Anterior cingulate cortex (tissue), 58 donors: ENCODE measurements at places on chromosomes 6 and 20.

- no peak for DNase-seq
Observed at GRCh38 chr6:19719691-19720128, 117.5 kb upstream of the ID4 start.

- DNase-seq, result peak; percentile 58
Observed at GRCh38 chr6:89562093-89562973, 76.2 kb downstream of the LYRM2 start.

DNA sequence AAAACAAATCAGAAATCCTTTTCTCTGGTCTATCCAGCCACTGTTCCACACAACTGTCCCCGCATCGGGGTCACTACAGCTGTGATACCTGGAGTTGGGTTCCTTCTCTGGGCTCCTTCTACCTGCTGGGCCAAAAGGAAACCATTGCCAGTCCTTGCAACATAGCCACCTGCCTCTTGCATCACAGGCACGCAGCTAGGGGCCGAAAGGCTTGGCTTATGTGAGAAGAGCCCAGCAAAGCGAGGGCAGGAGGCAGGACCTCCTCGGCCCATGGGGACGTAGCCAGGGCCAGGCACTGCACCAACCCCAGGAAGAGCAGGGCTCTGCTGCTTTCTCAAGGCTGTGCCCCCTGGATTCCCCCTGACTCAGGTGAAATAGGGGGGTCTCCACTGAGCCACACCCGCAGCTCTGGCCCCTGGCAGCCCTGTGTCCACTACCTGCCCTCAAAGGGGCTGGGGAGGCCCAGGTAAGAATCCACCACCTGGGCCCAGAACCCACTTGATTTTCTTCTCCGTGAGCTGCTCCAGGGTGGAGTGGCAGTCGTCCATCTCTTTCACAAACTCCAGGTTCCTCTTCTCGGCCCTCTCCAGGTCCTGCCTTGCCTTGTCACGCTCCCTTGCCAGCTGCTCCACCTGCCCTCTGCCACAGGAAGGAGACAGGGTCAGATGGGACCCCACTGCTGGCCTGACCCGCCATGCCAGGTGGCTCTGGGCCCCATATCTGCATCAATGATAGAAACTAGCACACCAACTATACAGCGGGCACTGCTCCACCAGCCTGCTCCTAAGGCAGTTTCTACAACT is 88.9 kb downstream of the GINS1 start:
- DNase-seq, result no peak

DNA sequence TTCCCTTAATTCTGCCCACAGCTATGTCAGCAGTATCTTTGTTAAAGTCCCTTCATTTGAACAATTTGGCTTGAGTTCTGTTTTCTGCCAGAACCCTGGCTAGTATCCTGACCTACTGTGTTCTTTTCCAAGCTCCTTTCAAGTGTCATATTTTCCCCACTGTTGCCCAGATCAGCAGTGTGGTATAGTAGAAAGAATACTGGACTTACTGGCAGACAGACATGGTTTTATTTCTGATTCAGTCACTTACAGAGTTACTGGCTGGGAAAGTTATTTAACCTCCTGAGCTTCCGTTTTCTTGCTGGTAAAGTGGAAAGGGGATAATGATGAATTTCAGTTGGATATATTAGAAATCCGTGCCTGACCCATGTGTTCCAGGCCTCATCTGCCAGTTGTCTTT is 39.8 kb upstream of the RAB23 start:
- no peak for DNase-seq

- DNase-seq, result no peak
Observed at GRCh38 chr6:122692175-122692598, 82.0 kb downstream of the PKIB start.

DNA sequence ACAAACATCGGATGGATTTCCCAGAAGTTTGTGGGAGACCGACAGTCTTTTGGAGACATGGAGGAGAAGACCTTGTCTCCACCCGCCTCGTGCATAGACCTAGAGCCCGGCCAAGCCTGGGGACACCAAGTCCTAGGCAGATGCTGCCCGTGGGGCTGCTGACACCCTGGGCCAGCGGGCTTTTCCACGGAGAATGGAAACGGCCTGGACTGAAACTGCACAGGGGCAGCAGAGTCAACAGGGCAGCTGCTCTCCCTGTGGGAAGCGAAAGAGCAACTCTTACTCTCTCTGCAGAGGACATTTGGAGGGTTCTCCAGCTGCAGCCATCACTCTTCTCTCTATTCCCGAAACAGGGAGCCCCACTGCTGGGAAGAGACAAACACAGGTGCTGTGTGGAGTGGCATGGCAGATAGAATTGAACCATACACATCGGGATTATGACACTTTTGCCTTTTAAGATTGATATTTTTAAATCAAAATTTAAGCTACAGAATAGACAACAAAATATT is 401.2 kb downstream of the THBS2 start:
- no peak for DNase-seq

DNA sequence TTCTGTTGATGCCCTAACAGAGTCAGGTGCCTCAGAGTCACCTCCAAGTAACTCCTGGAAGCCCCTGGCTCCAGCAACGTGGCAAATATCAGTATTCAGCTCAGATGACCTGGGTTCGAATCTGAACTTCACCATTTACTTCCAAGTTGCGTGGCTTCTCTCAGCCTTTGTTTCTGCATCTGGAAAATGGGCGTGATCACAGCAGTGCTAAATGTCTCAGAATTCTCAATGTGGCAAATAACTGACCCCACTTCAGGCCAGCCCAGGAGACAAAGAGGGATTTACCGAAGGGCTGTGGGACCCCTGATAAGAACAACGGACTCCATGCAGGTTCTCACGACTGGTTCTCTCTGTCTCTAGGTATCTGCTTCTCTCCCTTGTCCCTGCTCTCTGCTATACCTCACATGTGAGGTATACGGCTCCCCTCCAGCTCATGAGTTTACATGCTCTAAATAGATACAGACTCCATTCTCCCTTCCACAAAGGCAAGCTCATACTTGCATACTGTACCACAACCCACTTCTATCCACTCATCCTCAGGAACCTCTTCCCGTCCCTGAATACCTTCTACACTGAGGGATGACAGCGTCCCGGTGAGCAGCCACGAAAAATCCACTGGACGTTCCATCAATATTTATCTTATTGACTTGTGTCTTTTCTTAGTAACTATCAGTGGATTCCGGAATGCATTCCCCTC is 84.1 kb downstream of the SNX5 start:
- no peak for DNase-seq

- DNase-seq, result no peak
Observed at GRCh38 chr6:132695773-132696172, 18.1 kb downstream of the VNN1 start.

DNA sequence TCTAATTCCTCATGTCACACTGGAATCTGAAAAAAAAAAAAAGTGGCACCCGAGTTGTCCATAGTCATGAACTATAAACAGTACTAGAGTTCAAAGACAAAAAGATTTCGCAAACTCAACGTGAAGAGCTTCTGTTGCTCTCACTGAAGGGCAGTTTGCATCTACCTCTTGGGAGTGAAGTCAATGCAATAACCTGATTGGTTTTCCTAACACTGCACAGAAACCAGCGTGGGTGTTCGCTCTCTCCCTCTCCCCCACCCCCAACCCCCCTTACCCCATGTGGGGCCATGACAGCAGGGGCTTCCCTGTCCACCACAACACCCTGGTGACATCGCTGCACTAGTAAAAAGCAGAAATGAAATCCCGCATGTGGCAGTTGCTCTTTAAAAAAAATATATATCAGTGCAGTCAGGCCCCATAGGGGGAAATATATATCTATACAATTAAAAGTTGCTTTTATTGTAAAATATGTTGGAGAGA is 66.9 kb downstream of the GMPR start:
- DNase-seq, result no peak

DNA sequence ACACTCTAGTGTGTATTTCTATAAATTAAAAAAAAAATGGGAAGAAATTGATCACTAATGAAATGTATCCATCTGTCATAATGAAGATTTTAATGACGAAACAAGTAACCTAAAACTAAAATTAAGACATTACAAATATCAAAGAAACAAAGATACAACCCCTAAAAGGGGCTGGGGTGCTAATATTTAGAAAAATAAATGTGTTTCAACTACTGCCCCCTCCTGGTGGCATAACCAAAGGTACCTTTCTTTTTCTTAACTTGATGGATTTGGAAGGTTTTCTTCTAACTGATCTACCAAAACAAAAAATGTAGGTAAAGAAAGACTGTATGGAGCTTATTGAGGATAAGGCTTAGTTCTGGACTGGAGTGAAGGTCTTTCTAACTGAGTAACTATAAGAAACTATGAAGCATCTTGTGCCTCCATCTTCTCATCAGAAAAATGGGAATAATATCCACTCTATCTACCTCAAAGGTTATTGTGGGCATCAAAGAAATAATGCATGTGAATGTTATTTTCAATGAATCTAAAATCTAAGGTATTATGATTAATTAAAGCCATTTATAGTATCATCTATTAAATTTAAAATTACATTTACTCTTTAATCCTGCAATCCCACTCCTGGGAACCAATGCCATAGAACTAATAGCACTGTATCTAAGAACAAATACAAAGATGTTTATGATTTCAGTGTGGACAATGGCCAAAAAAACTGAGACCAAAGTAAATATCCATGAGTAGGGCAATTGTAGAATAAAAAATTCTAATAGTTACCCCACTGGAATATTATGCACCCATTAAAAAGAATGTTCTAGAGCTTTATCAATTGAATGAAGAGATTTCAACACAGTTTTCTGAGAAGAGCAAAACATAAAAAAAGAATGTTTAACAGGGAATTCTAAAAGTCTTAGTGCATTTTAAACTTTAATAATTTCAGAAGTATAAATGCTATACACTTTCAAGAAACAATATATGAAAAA is 117.2 kb downstream of the BACH2 start:
- no peak for DNase-seq

DNA sequence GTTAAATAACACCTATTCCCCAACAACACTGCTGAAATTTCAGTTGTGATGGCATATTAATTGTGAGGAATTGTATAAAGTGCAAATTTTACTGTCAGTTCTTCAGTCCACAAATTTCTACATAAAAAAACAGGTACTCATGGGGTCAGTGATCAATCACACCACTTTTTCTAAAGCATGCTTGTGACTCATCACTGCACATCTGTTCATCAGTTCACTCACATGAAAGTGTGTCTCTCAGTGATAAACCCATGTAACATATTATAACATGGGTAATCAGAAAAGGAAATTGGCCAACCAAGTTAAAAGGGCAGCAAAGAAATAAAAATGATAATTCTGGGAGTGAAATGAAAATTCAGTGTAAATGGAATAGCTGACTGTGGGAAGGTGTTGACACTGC is 234.7 kb upstream of the FKBP1C start:
- DNase-seq, result no peak

DNA sequence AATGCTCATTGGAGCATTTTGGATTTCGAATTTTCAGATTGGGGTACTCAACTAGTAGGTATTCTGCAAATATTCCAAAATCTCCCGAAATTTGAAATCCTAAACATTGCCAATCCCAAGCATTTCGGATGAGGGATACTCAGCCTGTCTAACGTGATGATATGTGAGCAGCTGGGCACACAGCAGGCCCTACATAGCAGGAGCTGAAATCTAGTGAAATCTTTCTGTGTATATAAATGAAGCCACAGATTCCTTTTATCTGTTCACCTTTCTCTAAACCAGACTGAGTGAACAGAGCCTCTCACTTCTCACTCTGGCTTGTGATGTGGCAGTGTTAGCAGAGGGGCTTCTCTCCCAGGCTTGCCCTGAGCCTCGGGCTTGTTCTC is 17.8 kb downstream of the STX16 start:
- DNase-seq, result no peak

GRCh38 chr6:143283887-143284645 is 166.4 kb downstream of the ADAT2 start:
- DNase-seq, result no peak

DNA sequence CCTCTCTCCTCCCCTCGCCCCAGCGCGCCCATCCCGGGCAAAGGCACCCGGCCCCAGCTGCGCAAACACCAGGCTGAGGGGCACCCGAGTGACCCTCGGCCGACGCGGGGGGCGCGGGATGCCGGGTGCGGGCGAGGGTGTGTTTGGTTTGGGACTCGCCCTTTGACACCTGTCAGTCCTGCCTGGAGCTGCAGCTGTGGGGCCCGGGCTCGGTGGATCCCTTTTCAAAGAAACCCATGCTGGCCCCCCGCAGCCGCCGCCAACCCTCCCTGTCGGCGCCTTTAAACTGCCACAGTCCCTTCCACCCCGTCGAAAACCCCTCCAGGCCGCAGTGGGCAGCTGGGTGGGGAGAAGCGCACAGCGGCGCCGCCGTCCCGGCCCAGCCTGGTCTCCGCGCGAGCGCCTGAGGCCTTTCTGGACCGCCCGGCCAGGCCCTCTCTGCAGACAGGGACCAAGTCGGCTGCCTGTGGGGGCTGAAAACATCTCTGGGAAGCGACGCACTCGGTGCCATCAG is 5.5 kb downstream of the FOXQ1 start:
- DNase-seq, result no peak

- DNase-seq, result no peak
Observed at GRCh38 chr6:79117752-79118151, 39.7 kb upstream of the PHIP start.

DNA sequence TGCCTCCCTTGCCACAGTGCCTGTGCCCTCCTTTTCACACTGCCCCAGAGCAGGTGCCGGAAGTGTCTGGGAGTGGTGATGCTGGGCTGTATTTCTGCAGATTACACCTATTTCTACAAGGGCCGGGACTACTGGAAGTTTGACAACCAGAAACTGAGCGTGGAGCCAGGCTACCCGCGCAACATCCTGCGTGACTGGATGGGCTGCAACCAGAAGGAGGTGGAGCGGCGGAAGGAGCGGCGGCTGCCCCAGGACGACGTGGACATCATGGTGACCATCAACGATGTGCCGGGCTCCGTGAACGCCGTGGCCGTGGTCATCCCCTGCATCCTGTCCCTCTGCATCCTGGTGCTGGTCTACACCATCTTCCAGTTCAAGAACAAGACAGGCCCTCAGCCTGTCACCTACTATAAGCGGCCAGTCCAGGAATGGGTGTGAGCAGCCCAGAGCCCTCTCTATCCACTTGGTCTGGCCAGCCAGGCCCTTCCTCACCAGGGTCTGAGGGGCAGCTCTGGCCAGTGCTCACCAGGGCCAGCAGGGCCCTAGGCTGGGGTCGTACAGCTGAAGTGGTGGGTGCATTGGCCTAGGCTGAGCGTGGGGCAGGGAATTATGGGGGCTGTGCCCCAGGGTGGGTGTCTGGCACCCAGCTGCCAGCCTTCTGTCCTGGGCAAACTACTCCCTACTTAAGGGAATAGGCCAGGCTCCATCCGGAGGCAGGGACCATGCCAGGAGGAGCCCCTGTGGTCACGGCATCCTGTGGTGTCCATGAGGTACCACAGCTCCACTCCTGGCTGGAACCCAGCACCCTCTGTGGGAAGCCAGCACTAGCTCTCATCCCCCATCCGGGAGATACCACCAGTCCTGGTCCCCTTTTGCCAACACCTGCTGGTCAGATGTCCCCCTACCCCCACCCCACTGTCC is 3.5 kb downstream of the MMP24OS start:
- DNase-seq, result no peak

DNA sequence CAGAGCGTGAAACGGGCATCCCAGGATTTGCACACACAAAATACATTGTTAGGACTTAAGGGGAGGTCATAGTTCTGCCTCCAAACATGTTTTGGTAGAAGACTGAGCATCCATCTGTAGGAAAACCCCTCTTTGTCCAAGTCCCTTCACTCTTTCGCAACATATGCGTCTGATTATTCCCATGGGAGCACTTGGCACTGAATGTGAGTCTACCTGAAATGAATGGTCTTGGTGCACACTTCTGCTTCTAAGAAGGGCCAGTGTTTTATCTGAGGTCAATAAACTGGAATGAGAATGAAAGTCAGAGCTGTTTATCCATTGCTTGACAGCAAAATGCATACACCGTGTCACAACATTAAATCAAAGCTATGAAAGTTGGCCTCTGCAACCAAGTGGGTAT is 33.0 kb downstream of the GJA10 start:
- DNase-seq, result no peak
